ENCODE measurements at places on chromosomes 16 and 17. TPM values are rescaled to one million over a fixed set of nuclear protein-coding genes. Genes with fewer than 3 reads are reported as not detected.

GRCh38 chr16:11604783-11605563 is 18.3 kb upstream of the LITAF start:
- no peak for DNase-seq

DNA sequence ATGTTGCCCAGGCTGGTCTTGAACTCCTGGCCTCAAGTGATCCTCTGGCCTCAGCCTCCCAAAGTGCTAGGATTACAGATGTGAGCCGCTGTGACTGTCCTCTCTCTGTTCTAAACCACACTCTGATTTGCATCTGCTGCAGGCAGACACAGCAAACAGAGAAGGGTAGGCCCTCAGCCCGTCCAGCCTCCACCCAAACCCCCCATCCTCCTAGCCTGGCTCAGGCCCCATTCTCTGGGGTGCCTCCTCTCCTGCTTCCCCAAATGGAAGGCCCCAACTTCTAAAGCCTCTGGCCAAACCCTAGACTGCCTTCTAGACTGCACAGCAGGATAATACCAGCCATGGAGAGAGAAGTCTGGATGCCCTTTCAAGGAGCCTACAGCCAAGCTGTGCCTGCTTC is 4.1 kb upstream of the GFAP start:
- no peak for DNase-seq

GRCh38 chr16:4017807-4018206 is 98.4 kb downstream of the ADCY9 start:
- DNase-seq, result no peak

DNA sequence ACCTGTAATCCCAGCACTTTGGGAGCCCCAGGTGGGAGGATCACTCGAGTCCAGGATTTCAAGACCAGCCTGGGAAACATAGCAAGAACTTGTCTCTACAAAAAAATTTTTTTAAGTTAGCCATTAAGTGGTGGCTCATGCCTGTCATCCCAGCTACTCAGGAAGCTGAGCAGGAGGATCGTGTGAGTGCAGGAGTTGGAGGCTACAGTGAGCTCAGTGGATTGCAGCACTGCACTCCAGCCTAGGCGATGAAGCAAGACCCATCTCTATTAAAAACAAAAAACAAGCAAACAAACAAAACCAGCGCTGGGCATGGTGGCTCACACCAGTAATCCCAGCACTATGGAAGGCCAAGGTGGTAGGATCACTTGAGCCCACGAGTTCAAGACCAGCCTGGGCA is 38.0 kb downstream of the HEATR3 start:
- no peak for DNase-seq

DNA sequence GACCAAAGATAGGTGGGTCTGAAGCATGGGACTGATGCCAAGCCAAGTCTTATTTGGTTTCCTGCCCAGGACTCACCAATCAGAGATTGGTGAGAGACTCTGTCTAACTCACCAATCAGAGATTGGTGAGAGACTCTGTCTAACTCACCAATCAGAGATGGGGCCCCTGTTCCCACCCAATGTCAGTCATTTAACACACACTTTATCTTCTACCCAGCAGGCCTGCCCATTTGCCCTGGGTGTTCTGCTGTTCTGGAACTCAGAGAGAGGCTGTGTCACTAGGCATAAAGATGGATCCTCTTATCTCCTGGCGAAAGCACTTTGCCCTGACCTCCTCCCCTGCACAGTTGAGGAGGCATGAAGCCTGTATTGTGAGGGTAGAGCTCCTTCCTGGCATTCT is 5.4 kb upstream of the RHOT1 start:
- DNase-seq, result no peak

DNA sequence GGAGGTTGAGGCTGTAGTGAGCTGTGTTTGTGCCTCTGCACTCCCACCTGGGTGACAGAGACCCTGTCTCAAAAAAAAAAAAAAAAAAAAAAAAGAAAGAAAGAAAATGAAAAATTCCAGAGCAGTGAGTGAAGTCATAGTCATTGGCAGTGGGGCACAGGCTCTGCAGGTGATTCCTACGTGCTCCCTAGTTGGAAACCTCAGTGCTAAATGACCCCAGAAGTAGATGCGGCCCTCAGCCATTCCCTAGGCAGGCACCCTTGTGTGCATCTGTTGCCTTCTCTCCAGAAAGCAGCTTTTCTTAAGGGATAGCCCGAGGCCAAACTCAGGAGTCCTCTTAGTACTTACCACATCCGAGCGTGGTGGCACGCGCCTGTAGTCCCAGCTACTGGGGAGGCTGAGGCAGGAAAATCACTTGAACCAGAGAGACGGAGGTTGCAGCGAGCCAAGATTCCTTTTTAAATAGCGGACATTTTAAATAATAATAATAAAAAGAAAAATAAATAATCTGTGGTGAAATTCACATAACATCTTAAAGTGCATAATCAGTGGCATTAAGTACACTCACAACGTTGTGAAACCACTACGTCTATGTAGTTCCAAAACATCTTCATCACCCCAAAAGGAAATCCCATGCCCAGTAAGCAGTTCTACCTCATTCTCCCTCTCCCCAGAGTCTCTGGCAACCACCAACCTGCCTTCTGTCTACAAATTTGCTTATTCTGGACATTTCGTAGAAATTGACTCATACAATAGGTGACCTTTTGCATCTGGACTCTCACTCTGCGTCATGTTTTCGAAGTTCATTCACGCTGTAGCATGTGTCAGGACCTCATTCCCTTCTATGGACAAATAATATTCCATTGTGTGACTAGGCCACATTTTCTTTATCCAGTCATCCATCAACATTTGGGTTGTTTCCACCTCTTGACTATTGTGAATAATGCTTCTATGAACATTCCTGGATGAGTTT is 12.5 kb upstream of the SPHK1 start:
- peak; percentile 18 for DNase-seq

GRCh38 chr17:32849879-32850278 is 27.0 kb downstream of the MYO1D start:
- no peak for DNase-seq

DNA sequence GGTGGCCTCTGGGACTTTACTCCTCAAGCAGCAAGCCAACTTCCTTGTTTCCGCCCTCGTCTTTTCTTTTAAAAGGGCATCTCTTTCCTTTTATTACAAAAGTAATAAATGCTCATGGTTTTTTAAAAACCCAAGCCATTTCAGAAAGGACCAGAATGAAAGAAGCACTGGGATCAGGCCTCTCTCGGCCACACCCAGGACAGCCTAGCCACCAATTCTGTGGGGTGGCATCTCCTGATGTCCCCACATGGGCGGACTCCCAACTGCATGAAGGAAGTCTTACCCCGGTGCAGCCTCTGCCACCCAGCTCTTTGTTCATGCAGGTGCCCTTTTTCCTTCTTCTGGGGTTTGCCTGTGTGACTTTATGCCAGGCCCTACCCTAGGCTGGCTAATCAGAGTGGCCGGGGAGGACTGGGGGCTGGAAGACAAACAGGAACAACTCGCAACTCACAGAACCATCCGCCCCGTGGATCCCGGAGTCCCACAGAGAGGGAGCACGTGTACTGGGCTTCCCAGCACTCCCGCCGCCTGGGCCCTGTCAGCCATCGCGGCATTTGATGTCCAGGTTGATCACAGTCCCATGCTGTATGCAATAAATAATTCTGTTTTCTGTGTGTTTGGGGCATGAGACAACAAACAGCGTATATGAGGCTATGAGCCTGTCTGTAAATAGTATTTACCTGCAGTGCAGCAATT is 2.6 kb upstream of the RASD1 start:
- DNase-seq, result no peak

DNA sequence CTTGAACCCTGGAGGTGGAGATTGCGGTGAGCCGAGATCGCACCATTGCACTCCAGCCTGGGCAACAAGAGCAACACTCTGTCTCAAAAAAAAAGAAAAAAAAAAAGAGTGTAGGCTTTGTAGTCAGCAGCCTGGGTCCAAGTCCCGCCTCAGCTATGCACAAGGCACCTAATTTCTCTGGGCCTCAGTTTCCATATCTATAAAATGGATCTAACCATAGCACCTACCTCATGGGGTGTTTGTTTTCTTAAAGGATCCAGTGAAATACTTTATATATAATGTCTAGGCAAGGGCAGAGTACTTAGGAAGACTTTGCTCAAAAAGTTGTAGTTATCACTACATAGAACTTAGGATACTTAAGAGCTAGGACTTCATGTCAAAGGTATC is 45.4 kb upstream of the NFAT5 start:
- DNase-seq, result no peak

Gene C16orf92
- not detected for total RNA-seq

GRCh38 chr16:82583422-82583821 is 43.3 kb upstream of the CDH13 start:
- no peak for DNase-seq

Gene CA4
- total RNA-seq, result not detected

- DNase-seq, result no peak
These were observed 15.6 kb downstream of the WSCD1 start for GRCh38 chr17:6085812-6086211.

GRCh38 chr17:59074494-59074893 is 32.2 kb downstream of the TRIM37 start:
- DNase-seq, result no peak

Gene RIPOR1
- 10.8 TPM for total RNA-seq

DNA sequence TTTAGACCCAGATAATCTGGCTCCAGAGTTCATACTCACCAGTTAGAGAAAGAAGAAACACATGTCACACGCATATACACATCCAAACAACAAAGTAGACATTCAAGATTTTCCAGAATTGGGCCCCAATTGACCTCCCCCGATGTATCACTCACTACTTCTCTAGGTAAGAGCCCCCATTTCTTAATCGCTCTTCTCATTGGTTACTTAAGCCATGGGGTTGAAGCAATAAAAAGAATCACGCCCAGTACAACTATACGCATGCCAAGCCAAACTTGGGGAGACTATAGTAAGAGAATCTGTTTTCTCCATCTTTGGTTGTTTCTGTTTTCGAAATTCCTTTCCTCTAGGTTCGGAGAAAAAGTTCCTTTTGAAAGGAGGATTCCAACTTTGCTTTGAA is 565 bp downstream of the DDX52 start:
- peak; percentile 2 for DNase-seq

- DNase-seq, result no peak
These were observed 303.1 kb downstream of the CBLN1 start for GRCh38 chr16:48978501-48978900.

- DNase-seq, result no peak
These were observed 370.0 kb downstream of the CDH11 start for GRCh38 chr16:64751906-64752305.

DNA sequence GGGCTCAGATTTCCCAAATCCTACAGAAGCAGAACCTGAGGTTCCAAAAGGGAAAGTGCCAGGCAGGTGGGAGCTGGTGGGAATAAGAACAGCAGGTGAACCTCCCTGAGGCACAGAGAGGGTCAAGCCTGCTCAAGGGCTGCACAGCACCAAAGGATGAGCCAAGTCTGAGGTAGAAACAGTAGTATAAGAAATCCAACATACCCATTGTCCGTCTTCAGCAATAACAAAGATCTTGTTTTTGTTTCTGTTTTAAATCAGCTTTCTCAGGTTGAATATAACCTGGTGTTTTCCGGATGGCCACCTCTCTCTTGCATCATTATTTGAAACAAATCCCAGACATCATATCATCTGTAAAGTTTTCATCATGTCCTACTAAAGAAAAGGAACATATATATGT is 10.6 kb upstream of the CES3 start:
- DNase-seq, result no peak

Gene KRT24
- not detected for total RNA-seq
